CD4-positive, alpha-beta T cell (primary cell): ENCODE measurements at places on chromosomes 13 and 19.

DNA sequence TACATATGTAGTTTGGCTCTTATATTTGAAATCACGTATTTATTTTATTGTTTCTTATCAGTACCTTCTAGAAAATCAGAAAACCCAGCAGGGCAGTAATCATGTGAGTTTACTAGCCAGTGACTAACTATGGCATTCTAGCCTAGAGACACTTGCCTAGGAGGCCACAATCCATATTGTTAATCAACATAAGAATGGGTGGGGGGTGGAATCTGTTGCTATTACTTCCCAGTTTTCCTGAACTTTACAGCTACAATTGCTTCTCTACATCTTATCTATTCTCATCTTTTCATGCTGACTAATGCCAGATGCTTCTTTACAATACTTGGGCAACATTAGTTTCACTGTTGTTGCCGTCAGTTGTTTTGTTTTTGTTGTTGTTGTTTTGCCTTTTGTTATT lies 18.7 kb upstream of the ATXN8OS start:
- no peak overlapping the region for H3K4me3 ChIP-seq
- H3K4me1 ChIP-seq = no peaks in the 10 kb centered on the region
- DNase-seq = no peak
- no peaks in the 10 kb centered on the region for H3K36me3 ChIP-seq
- H3K27ac ChIP-seq = no peak overlapping the region
- no peaks in the 10 kb centered on the region for H3K27me3 ChIP-seq

DNA sequence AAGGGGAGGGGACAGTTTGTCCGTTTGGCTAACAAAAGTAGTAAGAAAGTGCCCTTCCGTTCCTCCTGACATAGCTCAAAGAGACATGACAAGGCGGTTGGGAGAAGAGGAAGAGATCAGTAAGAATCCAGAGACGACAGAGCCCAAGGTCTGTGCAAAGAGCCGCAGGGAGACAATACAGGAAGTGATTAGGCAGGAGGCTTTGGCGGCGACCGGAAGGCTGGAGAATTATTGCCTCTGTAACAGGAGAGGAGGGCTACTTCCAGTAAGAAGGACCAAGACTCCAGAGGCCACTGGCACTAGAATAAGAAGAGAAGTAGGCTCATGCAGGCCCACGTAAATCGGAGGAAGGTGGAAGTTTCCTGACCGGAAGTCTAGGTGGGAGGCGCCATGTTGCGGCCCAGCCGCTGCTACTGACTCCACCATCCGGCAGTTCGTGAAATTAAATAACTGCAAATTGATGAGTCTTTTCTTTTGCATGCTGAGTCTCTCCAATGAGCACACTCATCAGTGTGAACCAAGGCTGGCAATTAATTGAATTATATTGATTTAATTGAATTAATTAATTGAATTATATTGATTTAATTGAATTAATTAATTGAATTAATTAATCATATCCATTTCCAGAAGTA lies 9.9 kb downstream of the RFX2 start:
- H3K36me3 ChIP-seq = no peaks in the 10 kb centered on the region
- peaks cover 7% of the 10 kb centered on the region for H3K4me1 ChIP-seq
- peak overlapping the region; percentile 53 for H3K27ac ChIP-seq
- no peak for DNase-seq
- no peaks in the 10 kb centered on the region for H3K27me3 ChIP-seq
- H3K4me3 ChIP-seq = peak overlapping the region; percentile 48

DNA sequence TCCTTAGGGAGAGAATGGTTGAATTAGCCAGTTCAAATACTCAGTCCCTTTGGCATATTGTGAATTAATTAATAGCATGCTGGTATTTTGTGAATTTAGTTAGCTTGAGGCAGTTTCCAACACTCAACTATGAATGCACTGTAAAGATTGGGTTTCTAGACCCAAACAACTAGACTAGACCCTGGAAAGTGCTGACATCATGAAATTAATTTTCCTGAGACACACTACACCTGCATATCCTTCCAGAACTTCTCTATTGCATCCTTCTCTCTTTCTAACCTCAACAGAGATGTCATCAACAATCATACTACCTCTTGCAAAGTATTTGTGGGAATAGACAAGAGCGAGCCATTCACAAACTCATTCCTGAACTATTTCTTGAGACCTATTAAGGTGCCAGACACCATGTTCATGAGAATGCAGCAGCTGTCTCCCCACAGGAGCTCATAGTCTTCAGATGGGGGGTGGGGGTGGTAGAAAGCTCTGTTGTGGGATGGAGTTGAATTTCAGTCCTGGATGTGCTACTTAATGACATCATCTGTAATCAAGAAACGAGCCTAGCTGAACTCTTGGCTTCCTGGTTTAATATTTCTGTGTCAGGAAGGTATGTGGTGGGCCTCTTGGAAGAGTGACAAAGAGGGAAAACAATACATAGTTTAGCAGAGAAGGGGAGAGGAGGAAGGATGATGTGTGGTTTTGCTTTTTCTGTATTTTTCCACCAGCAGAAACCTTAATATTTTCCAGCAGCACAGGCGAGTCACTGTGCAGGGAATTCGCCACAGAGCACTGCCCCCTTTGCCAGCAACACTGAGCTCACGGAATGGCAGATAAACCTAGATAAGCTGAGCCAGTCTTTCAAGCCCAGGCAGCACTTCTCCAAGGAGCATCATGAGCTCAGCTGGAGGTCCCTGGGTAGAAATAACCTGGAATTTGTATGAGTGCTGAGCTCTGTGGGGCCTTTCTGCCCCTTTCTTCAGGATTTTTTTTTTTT lies 53.1 kb upstream of the CYSLTR2 start:
- H3K4me1 ChIP-seq = no peaks in the 10 kb centered on the region
- H3K36me3 ChIP-seq = no peaks in the 10 kb centered on the region
- no peak overlapping the region for H3K27ac ChIP-seq
- DNase-seq = no peak
- no peak overlapping the region for H3K4me3 ChIP-seq

DNA sequence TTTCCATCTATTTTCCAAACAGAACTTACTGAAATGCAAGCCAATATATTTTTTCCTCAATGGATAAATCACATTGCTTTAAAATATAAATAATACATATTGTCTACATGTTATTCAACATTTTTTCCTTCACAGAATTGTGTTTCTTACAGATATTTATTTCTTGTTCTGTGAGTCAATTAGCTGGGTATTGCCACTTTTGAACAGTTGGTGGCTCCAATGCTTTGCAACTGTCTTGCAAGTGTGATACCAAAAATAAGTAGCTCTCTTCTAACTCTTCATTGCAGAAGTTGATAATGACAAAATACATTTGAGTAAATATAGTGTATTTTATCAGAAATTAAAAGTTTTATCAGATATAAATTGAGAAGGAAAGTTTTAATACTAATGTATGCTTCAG lies 17.1 kb upstream of the GPC5 start:
- H3K27me3 ChIP-seq = no peaks in the 10 kb centered on the region
- no peak for DNase-seq
- H3K27ac ChIP-seq = no peak overlapping the region
- H3K4me3 ChIP-seq = no peak overlapping the region
- H3K36me3 ChIP-seq = no peaks in the 10 kb centered on the region

- peaks cover 19% of the 10 kb centered on the region for H3K4me1 ChIP-seq
- no peak overlapping the region for H3K4me3 ChIP-seq
- H3K27ac ChIP-seq = no peak overlapping the region
- peaks cover 25% of the 10 kb centered on the region for H3K27me3 ChIP-seq
Measured at GRCh38 chr19:7506385-7507328, 9.2 kb upstream of the ZNF358 start.

GRCh38 chr19:39160523-39160861 lies 34.9 kb downstream of the PAK4 start:
- H3K36me3 ChIP-seq = peaks cover 2% of the 10 kb centered on the region
- DNase-seq = no peak
- no peaks in the 10 kb centered on the region for H3K27me3 ChIP-seq
- H3K4me1 ChIP-seq = peaks cover 7% of the 10 kb centered on the region
- H3K27ac ChIP-seq = no peak overlapping the region

DNA sequence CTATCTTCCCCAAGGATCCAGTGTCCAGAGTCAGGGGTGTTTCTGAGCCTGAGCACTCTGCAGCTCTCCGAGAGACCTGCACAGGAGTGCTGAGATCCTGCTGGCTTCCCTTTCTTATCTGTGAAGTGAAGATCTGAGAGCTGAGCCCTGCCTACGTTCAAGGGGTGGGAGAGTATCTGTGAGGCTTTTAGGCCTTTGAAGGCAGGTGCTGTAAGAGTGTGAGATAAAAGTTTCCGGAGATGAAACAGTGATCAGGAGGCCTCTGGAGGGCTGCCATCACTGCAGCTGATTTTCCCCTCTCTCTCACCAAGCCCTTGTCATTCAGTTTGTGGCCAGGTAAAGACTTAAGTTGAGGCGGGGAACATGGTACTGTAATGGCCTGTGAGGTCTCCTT lies 83.1 kb downstream of the AKAP11 start:
- no peaks in the 10 kb centered on the region for H3K27me3 ChIP-seq
- H3K4me1 ChIP-seq = peaks cover 31% of the 10 kb centered on the region
- DNase-seq = peak; percentile 32
- no peak overlapping the region for H3K4me3 ChIP-seq

DNA sequence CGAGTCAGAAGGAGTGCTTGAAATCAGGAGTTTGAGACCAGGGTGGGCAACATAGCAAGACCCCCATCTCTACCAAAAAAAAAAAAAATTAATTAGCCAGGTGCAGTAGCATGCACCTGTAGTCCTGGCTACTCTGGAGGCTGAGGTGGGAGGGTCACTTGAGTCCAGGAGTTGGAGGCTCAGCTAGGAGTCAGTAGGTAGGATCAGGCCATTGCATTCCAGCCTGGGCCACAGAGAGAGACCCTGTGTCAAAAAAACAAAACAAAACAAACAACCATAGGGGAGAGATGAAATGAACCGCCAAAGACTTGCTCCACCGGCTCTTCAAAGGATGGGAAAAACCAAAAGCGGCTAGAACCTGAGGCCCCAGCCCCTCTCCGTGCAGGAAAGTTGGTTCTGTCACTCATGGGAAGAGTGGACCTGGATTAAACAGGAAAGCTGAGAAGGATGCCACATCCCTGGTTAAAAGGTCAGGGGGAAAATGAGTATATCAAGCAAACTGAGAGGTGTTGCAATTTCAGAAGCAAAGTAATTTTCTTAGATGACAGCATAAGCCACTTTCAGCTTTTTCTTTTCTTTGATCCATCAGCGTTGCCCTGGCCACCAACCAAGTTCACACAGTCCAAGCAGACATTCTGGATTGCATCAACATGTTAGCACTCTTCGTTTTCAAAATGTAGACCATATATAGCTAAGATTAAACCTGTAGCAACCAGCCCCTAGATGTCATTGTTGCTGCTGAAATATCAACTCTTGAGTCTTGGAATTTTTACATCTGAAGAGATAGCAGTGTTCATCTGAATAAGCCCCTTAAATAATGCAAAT lies 8.9 kb upstream of the ZNF507 start:
- DNase-seq = no peak
- H3K36me3 ChIP-seq = no peaks in the 10 kb centered on the region
- H3K27me3 ChIP-seq = no peaks in the 10 kb centered on the region
- H3K27ac ChIP-seq = no peak overlapping the region
- H3K4me3 ChIP-seq = no peak overlapping the region

GRCh38 chr13:43583321-43583720 lies 203.5 kb downstream of the ENOX1 start:
- no peaks in the 10 kb centered on the region for H3K36me3 ChIP-seq
- DNase-seq = no peak
- no peak overlapping the region for H3K27ac ChIP-seq
- H3K27me3 ChIP-seq = no peaks in the 10 kb centered on the region

DNA sequence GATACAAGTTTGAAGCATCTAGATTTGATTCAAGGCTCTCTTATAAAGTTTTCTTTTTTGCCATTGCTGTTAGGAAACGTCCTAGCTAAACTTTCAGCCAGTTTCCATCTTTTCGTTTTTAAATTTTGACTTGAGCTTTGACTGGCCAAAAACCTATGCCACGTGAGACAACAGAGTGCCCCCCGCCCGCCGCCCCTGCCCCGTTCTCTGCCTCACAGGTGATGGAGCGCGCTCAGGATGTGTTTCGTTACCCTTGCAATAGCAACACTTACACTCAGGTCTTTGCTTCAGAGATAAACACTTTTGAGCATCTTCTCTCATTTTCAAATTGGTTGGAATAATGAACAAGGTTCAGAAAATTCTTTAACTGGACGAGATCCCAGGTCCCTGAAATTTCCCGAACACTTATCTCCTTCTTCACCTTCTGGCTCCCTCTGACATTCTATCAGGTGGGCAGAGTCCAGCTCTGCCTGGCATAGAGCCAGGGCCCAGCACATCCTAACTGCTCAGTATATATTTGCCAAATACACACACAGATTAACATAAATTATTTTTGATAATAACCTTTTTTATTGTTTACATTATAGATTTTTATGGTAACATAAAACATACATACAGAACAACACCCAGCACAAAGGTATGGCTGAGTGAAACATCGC lies 301.1 kb downstream of the IRS2 start:
- no peak overlapping the region for H3K27ac ChIP-seq
- DNase-seq = no peak
- H3K4me1 ChIP-seq = no peaks in the 10 kb centered on the region
- no peaks in the 10 kb centered on the region for H3K36me3 ChIP-seq
- no peaks in the 10 kb centered on the region for H3K27me3 ChIP-seq

- H3K4me3 ChIP-seq = no peak overlapping the region
- peaks cover 14% of the 10 kb centered on the region for H3K36me3 ChIP-seq
- peaks cover 95% of the 10 kb centered on the region for H3K4me1 ChIP-seq
- H3K27me3 ChIP-seq = no peaks in the 10 kb centered on the region
- DNase-seq = no peak
Measured at GRCh38 chr19:15292140-15292539, 40.2 kb downstream of the BRD4 start.

- no peak overlapping the region for H3K4me3 ChIP-seq
- H3K4me1 ChIP-seq = no peaks in the 10 kb centered on the region
- no peak overlapping the region for H3K27ac ChIP-seq
Measured at GRCh38 chr13:39565036-39565949, 37.7 kb downstream of the LHFPL6 start.

GRCh38 chr13:99821741-99822140 lies 149.8 kb downstream of the ZIC5 start:
- no peaks in the 10 kb centered on the region for H3K36me3 ChIP-seq
- peaks cover 11% of the 10 kb centered on the region for H3K4me1 ChIP-seq
- no peak for DNase-seq
- H3K27ac ChIP-seq = no peak overlapping the region
- no peak overlapping the region for H3K4me3 ChIP-seq

- no peaks in the 10 kb centered on the region for H3K4me1 ChIP-seq
- H3K36me3 ChIP-seq = peaks cover 45% of the 10 kb centered on the region
- H3K4me3 ChIP-seq = no peak overlapping the region
- DNase-seq = peak; percentile 84
- H3K27ac ChIP-seq = no peak overlapping the region
Measured at GRCh38 chr19:49983645-49984229, 22.8 kb upstream of the SIGLEC11 start.

DNA sequence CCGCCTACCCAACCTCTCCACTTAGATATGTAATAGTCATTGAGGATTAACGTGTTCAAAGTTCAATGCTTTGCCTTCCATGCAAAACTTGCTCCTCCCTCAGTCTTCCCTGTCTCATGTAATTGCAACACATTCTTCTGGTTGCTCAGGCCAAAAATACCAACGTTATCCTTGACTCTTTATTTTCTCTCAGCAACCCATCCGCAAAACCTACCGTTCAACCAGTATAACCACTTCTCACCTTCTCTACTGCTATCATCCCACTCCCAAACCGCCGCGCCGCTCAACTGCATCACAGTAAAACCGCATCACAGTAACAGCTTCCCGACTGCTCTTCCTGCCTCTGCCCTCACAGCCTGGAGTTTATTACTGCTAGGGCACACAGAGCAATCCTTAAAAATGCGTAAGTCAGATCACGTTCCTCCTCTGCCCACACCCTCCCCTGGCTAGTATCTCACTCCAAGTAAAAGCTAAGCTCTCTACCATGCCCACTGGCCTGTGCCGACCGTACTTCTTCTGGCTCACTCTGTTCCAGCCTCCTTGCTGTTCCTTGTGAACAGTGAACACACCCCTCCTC lies 8.2 kb downstream of the MTIF3 start:
- peaks cover 33% of the 10 kb centered on the region for H3K36me3 ChIP-seq
- peak overlapping the region; percentile 53 for H3K27ac ChIP-seq
- peaks cover 65% of the 10 kb centered on the region for H3K4me1 ChIP-seq
- H3K4me3 ChIP-seq = peak overlapping the region; percentile 25
